ENCODE measurements at places on chromosomes 12 and 14.

DNA sequence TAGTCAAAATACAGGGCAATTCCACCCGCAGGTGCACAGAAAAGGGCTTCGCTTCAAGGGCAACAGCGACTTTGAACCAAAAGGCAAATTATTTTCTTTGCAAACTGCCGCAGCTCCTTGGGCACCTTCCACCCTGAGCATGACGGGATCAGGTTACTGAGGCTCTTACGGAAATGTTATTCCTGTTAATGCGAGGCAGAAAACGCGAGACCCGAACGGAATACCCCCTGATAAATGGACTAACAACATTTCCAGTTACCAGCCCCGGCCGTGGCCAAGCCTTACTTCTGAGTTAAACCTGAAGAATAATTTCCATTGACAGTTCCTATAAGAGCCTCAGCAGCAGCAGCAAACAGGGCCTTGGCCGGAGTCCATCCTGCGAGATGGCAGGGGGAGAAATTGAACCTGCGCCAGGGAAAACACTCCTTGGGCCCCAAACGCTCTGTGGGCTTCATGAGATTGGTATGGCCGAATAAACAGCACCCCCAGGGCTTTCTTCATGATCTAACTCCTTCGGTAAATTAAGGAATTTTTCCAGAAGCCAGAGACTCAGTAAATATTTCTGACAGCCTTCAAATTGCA lies 70.0 kb upstream of the DICER1 start:
- no peak for DNase-seq

DNA sequence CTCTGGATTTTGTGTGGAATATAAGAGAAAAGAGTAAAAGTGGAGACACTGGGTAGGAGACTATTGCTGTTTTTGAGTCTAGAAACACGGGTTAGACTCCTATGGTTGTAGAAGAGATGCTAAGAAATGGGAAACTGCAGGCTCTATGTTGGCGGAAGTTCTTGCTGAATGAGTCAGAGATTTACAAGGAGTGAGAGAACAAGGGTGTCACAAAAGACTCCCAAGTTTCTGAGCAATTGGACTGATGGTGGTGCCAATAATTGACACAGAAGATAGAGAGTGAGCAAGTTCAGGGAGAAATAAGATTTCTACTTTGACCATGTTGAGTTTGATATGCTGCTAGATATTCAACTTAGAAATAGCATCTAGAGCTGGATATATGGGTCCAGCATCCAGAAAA lies 2.6 kb upstream of the PRKD1 start:
- DNase-seq = peak; percentile 66

DNA sequence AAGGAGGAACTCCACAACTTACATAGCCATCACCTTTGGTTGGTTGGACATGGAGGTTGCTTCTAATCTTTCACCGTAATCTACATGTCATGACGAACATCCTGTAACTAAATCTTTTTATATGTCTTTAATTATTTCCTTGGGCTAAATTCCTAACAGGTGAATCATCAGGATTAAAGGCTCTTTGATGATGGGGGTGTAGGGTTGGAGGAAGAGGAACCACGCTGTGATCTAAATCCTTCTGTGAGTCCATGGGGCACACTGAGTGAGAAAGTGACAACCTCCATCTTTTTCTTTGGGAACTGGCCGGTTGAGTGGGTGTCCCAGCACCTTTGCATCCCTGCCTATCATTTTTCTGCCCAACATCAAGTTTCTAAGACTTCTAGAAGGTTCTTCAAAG lies 31.1 kb upstream of the MAP1LC3B2 start:
- DNase-seq = peak; percentile 82

- peak; percentile 33 for DNase-seq
Observed at GRCh38 chr12:93751864-93752610, 74.9 kb downstream of the CRADD start.

DNA sequence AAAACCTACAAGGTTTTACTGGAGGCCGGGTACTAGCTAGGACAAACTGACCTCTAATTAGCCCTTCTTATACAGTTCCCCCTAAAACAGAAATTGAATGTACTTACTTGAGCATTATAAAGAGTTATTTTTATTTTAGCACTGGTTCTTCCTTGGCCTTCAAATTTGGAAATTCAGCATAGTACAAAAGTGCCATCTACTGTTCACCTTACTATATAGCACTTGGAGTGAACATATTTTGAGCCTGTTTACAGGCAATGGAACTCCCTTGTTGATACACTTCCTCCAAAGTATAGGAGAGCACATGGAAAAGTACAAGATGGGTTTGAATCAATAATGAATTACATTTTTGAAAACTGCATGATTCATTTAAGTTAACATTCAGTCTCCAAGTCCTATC lies 3.9 kb upstream of the POC1B start:
- no peak for DNase-seq

DNA sequence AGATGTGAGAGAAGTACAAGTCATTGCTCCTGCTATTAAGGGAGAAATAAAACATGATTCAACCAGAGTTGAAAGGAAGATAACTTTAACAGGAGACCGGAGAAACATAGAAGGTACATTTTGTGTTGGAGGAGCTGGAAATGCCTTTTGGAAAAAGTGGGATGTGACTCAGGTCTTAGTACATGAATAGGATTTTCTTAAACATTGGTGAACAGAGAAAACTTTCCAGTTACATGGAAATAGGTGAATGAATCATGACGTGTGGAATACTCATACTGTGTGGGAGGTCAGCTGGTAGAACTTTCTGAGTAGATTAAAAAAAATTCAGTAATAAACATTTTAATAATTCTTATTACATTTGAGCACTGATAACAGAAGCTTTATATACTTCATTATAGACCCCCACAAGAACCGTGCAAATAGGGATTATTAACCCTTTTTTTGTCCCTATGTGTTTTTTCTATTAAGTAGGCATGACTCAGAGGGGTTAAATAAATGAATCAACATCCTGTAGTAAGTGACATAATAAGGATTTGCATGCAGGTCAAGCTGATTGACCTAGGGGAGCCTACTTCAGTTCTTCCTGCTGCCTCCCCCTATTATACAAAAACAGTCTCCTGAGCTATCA lies 710.5 kb downstream of the NOVA1 start:
- DNase-seq = no peak

- no peak for DNase-seq
Observed at GRCh38 chr12:130746546-130746945, 30.4 kb upstream of the RIMBP2 start.

DNA sequence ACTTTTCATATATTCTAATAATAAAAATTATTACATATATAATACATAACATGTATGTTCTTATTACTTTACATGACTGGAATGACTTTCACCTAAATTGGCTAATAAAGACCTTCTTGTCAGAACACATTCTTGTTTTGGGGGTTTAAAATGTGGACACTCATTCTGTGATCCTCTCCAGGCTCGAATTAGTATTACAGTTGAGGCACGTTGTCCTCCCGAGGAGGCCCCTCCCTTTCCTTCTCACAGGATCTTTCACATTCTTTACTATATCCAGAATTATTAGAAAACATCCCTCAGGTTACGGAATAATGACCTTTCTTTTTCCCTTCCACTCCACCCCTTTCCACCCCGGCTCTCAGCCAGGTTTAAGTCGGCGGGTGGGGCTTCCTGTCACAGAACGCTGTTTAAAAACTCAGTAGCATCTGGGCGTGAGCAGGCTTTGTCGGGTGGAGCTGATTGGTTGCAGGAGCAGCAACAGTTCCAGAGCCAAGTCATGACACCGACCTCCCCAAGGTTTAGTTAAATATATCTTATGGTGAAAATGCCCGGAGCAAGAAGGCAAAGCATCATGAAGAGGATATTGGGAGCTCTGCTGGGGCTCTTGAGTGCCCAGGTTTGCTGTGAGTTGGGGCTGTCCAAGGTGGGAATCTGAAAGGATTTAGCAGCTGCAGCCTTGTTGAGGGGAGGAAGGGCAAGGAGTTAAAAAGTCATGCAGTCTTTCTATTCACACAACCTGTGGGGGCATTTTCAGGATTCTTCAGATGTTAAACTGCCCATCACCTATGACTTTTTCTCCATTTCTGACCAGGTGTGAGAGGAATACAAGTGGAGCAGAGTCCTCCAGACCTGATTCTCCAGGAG lies 396.7 kb upstream of the OR4E1 start:
- no peak for DNase-seq

DNA sequence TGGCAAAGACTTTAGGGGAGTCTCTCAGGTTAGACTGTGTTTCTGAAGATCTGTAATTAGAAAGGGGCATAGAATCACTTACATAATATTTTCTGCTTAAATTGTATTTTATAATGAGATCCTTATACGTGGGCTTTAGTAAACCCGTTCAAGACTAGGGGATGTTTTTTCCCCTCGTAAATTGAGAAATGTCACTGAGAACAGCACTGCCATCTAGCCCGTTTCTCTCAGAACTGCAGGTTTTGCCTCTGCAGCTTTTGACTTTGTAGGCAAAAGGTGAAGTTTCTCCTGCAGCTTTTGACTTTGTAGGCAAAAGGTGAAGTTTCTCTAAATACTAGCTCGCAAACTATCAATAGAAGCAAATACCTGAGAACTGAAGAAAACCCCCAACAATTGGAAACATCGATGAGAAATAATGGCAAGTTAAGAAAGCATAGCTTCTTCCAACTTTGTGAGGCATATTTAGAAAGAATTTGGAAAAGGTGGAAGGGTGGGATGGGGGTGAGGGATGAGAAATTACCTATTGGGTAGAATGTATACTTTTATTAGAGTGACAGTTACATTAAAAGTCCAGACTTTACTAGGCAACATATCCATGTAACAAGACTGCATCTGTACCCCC lies 9.9 kb upstream of the ASPG start:
- no peak for DNase-seq

DNA sequence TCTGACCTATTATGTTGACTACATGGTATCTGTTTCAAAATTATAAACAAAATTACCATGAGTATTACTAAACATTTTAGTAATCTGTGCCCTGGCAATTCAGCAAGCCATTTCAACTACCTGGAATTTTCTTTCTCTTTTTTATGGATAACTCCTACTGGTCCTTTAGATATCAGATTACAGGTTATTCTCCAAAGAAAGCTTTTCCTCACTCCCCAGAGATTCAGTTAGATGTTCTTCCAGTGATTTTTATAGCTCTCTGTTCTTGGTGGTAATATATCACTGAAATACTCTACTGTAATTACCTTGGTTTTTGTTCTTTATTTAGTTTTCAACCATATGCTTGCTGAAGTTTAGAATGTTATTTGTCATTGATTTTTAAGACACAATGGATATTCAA lies 930.2 kb upstream of the FOXG1 start:
- no peak for DNase-seq

DNA sequence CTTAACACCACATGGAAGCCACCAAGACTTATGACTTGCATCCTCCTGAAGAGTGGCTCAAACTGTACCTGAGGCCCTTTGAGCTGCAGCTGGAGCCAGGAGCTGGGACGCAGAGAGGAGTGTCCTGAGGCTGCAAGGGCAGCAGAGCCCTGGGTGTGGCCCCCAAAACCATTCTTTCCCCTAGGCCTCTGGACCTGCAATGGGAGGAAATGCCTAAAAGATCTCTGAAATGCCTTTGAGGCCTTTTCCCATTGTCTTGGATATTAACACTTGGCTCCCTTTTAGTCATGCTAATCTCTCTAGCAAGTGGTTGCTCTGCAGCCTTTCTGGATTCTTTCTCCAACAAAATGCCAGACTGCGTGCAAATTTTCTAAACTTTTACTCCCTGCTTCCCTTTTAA lies 156.1 kb downstream of the SLC38A4 start:
- no peak for DNase-seq

DNA sequence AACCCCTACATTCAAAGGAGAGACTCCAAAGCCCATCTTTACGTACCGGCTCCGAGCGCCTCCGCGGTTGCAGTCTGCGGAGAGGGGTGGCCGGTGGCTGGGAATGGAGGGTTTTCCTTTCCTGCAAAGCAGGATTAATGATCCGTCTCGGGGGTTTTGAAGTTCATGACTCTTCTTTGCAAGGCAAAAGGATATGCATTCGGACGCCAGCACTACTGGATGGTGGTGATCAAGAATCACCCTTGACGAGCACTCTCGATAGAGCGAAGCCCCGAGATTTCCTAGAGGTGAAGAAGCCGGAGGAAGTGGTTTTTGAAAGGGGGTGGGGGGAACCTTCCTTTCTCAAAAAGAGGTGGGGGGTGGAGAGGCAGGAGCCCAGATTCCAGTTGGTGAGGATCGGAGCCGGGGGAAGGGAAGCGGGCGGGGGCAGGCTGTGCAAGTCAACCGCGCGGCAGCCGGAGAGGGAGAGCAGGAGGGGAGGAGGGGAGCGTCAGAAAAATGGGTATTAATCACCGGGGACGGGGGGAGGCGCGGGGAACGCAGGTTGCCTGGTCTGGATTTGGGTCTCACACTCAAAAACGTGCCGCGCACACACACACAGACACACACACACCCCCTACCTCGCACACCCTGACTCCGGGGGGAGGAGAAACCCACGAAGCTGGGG lies at the start of gene GRIN2B:
GRIN2B (minus strand) TSS at position 307 of the 667 bp plus-strand sequence. CDS start 115,394 bp downstream, outside the sequence.
- no peak for DNase-seq

DNA sequence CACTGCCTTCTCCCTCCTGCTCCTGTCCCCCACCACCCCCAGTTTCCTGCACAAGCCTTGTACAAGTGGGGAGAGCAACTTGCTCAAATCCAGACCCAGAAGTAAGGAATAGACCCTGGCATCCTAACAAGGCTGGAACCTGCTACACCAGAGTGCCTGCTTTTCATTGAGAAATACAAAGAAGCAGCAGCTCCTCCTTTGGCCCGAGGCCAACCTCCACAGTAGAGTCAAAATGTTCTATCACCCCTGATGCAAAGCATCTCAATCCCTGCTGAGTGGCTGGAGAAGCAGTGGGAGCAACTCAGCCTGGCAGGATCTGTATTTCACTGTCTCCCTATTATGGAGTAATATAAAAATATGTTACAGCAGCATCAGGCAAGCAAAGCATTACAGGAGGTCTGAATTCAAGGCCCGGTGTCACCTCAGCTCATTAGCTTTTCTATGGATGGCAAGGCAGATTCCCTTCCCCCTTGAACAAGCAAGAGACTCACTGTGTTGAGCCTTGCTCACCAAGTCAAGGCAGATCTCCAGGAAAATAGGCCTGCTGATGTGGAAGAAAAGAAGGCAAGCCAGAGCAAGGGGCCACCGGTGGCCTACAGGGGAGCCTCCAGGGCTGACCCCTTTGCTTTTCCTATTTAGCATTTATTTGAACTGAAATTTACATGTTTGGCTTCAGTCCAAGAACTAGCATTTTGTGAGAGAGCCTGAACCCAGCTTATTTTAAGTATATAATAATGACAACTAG lies 186.3 kb upstream of the EGLN3 start:
- no peak for DNase-seq

DNA sequence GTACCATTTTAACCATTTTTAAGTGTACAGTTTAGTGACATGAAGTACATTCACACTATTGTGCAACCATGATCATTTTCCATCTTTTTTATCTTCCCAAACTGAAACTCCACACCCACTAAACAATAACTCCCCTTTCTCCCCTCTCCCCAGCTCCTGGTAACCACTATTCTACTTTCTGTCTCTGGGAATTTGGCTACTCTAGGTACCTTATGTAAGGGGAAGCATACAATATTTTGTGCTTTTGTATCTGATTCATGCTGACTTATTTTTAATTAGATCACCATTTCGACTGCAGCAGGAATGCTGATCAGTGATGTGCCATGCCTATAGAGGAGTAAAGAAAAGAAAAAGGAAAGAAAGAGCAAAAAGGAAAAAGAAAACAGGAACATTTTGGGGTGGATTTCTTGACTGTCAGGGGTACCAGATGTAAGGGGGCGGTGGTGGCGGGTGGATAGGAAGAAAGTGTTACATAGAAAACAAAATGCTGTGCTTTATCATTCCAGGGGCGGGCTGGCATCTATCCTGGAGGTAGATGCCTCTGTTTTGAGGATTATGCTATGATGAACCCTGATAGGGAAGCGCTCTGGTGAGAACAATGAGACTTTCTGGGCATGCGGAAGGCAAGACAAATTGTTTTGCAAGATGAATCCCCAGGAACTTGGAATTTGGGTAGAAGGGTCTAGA lies 45.2 kb upstream of the CTDSP2 start:
- DNase-seq = no peak

All from HFF-Myc (cell line).